Central memory CD4-positive, alpha-beta T cell (primary cell): ENCODE measurements at places on chromosomes 7 and 10.

GRCh38 chr7:20697351-20697750 is 81.9 kb downstream of the ABCB5 start:
- DNase-seq = no peak

- DNase-seq = no peak
Measured at GRCh38 chr10:1400101-1401070, 336.9 kb downstream of the ADARB2 start.

DNA sequence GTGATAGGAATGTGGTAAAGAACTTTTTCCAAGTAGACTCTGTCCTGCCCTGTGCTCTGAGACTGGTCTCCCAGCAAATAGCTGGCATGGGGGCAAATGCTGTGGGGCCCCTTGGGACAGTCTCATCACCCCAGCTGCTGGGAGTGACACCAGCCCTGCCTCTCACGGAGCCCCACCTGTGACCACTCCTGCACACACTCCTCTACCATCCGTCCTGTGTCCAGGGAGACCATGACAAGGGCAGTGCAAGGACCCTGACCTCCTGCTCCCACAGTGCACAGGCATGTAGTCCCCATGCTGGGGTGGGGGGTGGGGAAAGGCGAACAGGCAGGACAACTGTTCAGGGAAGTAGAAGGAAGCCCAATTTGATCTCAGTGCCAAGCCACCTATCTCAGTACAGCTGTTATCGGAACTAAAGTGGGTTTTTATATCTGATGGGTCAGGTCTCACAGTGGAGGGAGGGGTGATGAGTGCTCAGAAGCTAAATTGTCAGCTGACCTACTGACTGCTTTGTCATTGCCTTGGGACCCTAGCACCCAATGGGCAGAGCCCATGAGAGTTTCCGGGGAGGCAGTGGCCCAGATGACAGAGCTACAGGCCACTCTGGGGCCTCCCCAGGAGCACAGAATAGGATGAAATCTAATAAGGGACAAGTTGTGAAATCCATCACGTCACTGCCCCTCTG is 24.5 kb downstream of the VSTM4 start:
- no peak for DNase-seq

GRCh38 chr7:25926891-25927625 is 224.9 kb upstream of the NFE2L3 start:
- no peak for DNase-seq

GRCh38 chr10:103569896-103570295 is 76.4 kb downstream of the NEURL1 start:
- DNase-seq = no peak

DNA sequence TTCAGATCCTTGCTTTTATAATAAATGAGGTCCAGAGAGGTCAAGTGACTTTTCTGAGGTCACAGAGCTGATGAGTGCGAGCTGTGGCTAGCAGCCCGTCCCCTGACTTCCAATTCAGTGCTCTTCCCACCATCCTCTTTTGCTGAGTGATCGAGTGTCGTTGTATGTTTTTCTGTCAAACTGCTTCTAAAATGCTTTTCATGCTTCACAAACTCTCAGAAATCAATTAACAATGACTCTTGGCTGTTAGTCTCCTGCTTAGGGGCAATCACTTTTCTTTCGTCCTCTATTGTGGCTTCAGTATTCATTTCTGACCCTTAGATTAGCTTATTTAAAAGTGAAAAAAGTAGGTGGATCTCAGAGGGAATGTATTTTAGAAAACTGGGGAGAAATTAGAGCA is 423.7 kb downstream of the DPP6 start:
- no peak for DNase-seq

DNA sequence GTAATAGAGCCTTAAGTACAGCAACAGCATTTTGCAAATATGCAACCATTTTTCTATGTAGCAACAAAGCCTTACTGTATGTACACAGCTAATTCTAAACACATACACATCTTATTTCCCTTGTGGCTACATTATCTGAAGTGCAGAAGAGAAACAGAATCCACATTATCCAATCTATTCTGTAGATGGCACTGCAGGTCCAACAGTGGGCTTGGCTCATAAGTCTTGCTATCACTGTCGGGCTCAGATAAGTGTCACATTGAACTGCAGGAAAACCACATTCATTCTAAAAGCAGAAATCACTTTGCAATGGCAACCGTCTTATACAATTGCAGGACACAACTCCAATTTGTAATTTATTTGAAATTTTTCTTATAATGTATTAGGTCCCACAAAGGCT is 109.8 kb upstream of the NOBOX start:
- no peak for DNase-seq

- DNase-seq = no peak
Measured at GRCh38 chr10:87961314-87961713, 97.9 kb downstream of the PTEN start.

DNA sequence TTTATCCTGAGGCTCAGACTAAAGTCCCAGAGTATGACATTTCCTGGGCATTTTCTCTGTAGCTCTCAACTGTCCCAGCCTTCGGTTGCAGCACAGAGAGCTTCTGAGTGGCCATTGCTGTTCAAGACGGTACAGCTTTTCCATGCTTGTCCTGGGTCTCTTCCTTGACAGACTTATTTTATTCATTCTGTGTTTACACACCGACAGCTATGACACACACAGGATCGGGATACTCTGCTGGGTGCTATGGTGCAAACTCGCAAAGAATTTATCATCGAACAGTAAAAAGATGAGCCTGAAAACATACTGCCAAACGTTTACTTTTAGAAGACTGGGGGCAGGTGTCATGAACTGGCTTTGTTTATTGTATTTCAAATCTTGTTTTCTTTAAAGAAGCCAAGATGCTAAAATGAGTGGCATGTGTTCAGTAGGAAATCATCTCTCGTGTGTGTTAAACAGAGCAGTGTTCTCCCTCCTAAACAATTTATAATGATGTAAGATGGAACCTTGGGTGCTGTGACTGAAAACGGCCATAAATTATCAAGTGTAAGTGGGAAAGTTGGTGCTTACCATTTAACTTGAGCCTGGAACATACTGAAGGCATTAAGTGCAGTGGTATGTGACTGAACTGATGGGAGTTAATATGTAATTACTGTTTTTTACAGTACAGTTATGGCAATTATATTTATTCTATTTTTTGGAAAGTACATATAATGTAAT is 120.8 kb downstream of the CELF2 start:
- DNase-seq = no peak
